ENCODE measurements at places on chromosomes 11 and 22. TPM values are rescaled to one million over a fixed set of nuclear protein-coding genes. Genes with fewer than 3 reads are reported as not detected.

Gene KRTAP5-9
- total RNA-seq, result not detected

Gene GALNT18
- total RNA-seq, result 15.6 TPM

Gene KCNK7
- not detected for total RNA-seq

Gene CD3E
- not detected for total RNA-seq

Gene MYO18B
- total RNA-seq, result not detected

Gene RHOD
- 24.5 TPM for total RNA-seq

Gene TSGA10IP
- not detected for total RNA-seq

Gene SMIM35
- total RNA-seq, result not detected

Gene TCN1
- not detected for total RNA-seq

Gene ANO5
- total RNA-seq, result 9.0 TPM

Gene SLC17A6
- not detected for total RNA-seq

Gene MPZL2
- total RNA-seq, result 53.3 TPM
